ENCODE measurements at places on chromosomes 13 and 19. TPM values are rescaled to one million over a fixed set of nuclear protein-coding genes. Genes with fewer than 3 reads are reported as not detected.

EFNA2 gene
- total RNA-seq = not detected

ONECUT3 gene
- not detected for total RNA-seq

HSD17B14 gene
- 6.0 TPM for total RNA-seq

TINCR gene
- 0.22 TPM for total RNA-seq

SULT2A1 gene
- total RNA-seq = not detected

TEX101 gene
- total RNA-seq = not detected

NDUFB7 gene
- total RNA-seq = 243 TPM

ZNF626 gene
- total RNA-seq = 15.6 TPM

ZNF468 gene
- 29.2 TPM for total RNA-seq

ZNF579 gene
- 3.8 TPM for total RNA-seq

NAPSA gene
- total RNA-seq = 0.11 TPM

GRIK5 gene
- total RNA-seq = 0.44 TPM

PDCD5 gene
- total RNA-seq = 175 TPM

PPP2R1A gene
- total RNA-seq = 178 TPM

LILRB4 gene
- total RNA-seq = not detected

CNFN gene
- total RNA-seq = not detected

ZNF575 gene
- 0.37 TPM for total RNA-seq

TRPC4 gene
- 4.8 TPM for total RNA-seq

SEMA6B gene
- 0.11 TPM for total RNA-seq

ZNF835 gene
- 0.44 TPM for total RNA-seq

CABP5 gene
- total RNA-seq = not detected

PSG11 gene
- not detected for total RNA-seq

COX6B2 gene
- total RNA-seq = not detected

ZNF226 gene
- total RNA-seq = 16.6 TPM

CLDN10 gene
- not detected for total RNA-seq

PSG1 gene
- 0.62 TPM for total RNA-seq

CATSPERD gene
- not detected for total RNA-seq

KLF2 gene
- 2.0 TPM for total RNA-seq

INAFM1 gene
- 3.1 TPM for total RNA-seq

ZSCAN4 gene
- total RNA-seq = not detected

All from uterine smooth muscle cell (primary cell).